Heart left ventricle (tissue), 16 donors: ENCODE measurements at places on chromosomes 3 and 15. TPM values are rescaled to one million over a fixed set of nuclear protein-coding genes. Genes with fewer than 3 reads are reported as not detected.

GRCh38 chr3:149727656-149728055, 24.6 kb downstream of the COMMD2 start:
- DNase-seq: no peak

The KNG1 gene
- 0.17 TPM for total RNA-seq

GRCh38 chr15:56679225-56679624, 54.1 kb downstream of the ZNF280D start:
- no peak for DNase-seq

The GRK7 gene
- total RNA-seq: not detected
